ENCODE measurements at places on chromosomes 5 and 9. TPM values are rescaled to one million over a fixed set of nuclear protein-coding genes. Genes with fewer than 3 reads are reported as not detected.

- H3K27me3 ChIP-seq, result no peaks in the 10 kb centered on the region
- H3K27ac ChIP-seq, result no peak overlapping the region
- no peak overlapping the region for H3K4me3 ChIP-seq
Observed at GRCh38 chr9:91647371-91647770, 223.7 kb upstream of the NFIL3 start.

C9 gene
- total RNA-seq, result not detected

DNA sequence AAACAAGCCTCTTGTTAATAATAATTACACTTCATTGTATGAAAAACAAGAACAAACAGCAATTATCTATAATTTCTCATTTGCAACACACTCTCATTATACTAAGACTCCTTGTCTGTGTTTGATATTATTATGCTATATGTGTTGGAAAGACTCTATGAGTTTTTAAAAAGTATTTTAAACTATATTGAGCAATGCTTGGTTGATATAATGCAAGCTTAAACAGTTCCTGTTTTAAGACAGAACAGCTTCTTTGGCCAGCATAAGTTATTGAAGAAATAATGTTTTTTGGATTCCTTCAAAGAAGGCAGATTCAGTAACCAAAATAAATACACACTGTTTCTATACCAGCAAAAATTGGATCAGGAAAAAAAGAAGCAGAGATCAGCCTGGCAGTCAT lies 871.4 kb downstream of the MAT2B start:
- no peaks in the 10 kb centered on the region for H3K4me1 ChIP-seq
- H3K27me3 ChIP-seq, result no peaks in the 10 kb centered on the region
- H3K4me3 ChIP-seq, result no peak overlapping the region
- H3K27ac ChIP-seq, result no peak overlapping the region
- no peak for DNase-seq
- no peaks in the 10 kb centered on the region for H3K36me3 ChIP-seq

HTR1A gene
- total RNA-seq, result not detected

DNA sequence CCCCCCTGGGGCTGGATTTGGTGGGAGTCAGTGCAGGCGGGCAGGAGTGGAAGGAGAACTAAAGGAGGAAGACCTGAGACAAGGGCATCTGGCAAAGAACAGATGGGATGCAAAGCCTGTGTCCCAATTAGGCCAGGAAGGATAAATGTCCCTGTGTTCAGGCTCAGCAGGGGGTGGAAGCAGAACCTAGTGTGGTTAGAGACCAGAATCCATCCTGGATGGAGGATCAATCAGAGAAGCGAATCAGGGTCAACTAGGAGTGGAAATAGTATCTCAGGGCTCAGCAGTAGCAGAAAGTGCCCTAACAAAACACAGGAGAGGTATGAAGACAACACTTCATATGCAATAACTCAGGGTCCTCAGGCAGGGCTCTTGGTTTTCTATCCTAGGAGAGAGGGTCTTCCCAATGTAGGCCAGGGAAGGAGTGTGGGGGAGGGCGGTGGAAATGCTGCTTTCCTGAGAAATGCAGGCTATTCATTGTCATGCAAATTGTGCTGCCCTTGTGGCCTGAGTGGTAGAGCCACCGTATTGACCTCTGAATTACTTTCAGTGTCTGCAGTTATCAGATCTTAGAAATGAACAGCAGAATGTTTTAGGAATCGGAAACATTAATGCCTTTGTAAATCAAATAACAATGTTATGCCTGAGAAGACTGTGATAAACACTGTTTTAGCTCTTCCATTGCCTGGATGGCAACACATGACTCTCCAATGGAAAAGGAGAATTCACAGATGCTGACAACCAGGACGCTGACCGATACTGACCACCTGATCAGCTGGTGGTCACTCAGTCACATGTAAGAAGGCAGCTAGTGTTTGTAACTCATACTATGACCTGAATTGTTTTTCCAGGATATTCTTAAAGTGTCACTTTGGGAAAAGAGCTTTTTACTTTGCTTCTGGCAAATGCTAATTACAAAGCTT lies 323.6 kb downstream of the SEMA5A start:
- no peaks in the 10 kb centered on the region for H3K4me1 ChIP-seq
- no peaks in the 10 kb centered on the region for H3K27me3 ChIP-seq
- H3K4me3 ChIP-seq, result no peak overlapping the region

GRCh38 chr5:10885026-10885425 lies 124.0 kb upstream of the DAP start:
- H3K27me3 ChIP-seq, result peaks cover 3% of the 10 kb centered on the region
- H3K4me3 ChIP-seq, result no peak overlapping the region
- H3K27ac ChIP-seq, result no peak overlapping the region
- no peak for DNase-seq
- no peaks in the 10 kb centered on the region for H3K36me3 ChIP-seq
- no peaks in the 10 kb centered on the region for H3K4me1 ChIP-seq

SLC4A9 gene
- not detected for total RNA-seq

- H3K27me3 ChIP-seq, result no peaks in the 10 kb centered on the region
- H3K4me1 ChIP-seq, result no peaks in the 10 kb centered on the region
- H3K4me3 ChIP-seq, result no peak overlapping the region
- H3K27ac ChIP-seq, result no peak overlapping the region
- no peak for DNase-seq
Observed at GRCh38 chr9:6869081-6869948, 111.5 kb downstream of the KDM4C start.

TAF11L10 gene
- total RNA-seq, result not detected

RASA1 gene
- total RNA-seq, result 23.4 TPM

DNA sequence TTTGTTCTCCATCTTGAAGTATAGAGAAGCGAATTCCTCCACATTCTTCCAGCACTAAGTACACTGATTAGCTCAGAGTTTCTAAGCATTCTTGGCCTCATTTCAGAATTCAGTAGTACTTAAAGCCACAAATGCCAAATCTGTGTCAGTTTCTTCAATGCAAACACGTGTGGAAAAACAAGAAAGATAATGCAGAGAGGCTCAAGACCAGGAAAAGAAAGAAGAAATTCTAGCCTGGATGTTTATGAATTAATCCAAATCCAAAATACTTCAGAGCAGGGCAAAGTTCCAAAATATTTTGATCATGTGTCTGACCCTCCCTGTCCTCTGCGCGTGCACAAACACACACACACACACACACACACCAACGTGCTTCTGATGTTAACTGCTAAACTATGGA lies 457.6 kb downstream of the SLCO4C1 start:
- H3K36me3 ChIP-seq, result no peaks in the 10 kb centered on the region
- H3K27ac ChIP-seq, result no peak overlapping the region
- no peaks in the 10 kb centered on the region for H3K4me1 ChIP-seq

DNA sequence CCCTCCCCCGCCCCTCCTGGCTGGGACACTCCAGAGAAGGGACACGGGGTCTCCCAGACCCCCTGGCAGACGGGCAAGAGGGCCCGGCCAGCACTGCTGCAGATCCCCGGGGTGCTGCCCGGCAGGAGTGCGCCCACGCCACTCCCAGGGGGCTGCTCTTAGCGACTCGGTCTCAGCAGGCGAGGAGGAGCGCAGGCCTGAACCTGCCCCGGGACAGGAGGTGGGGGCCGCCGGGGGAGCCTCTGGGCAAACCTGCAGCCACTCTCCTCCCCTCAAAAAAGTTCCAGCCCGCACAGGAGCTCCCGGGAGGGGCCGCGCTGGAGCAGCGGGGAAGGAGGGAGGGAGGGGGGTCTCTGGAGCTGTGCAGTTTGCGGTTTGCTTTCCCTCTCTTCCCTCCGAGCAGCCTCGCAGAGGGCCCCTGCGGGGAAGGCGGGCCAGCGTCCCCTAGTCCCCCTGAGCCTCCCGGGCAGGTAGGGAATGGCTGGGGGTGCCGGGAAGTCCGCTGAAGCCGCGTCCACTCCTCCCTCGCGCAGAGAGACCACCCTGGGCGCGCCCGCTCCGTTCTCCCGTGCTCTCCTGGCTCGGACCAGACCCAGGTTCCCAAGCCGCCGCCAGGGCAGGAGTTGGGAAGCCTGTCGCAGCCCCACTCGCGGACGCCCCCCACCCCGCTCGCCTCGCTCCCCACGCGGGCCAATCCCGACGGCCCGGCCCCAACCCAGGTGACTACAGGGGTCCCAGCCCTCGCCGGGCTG lies 44.2 kb downstream of the NACC2 start:
- peak overlapping the region; percentile 85 for H3K27ac ChIP-seq
- H3K36me3 ChIP-seq, result peaks cover 39% of the 10 kb centered on the region
- H3K4me3 ChIP-seq, result peak overlapping the region; percentile 61
- H3K27me3 ChIP-seq, result no peaks in the 10 kb centered on the region
- no peak for DNase-seq
- peaks cover 74% of the 10 kb centered on the region for H3K4me1 ChIP-seq

DNA sequence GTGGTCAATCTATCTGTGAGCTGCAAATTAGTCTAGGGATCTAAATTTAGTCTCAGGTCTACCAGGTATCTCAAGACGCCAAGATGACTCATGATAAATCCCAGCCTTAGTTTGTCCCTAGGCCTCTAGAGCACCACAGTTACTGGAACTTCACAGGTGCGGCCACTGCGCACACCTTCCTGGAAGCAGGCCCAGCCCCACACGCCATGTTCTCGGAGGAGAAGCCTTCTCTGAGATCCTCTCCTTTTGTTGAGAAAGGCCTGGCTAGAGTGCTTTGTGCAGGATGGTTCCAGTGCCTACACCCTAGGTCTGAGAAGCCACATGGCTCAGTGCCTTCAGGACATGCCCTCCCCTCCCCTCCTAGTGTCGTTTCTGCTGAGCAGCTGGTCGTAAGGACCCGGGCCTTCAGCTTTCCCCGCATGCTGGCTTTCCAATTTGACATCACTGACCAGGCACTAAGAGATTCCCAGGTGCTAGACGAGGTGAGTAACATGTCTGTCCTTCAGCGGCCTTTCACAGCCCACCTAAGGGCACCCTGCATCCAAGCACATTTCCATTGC lies 51.9 kb downstream of the IPPK start:
- H3K27ac ChIP-seq, result peak overlapping the region; percentile 90
- no peak for DNase-seq
- H3K27me3 ChIP-seq, result no peaks in the 10 kb centered on the region
- H3K4me1 ChIP-seq, result peaks cover 22% of the 10 kb centered on the region
- no peak overlapping the region for H3K4me3 ChIP-seq
- H3K36me3 ChIP-seq, result peaks cover 5% of the 10 kb centered on the region

- no peaks in the 10 kb centered on the region for H3K27me3 ChIP-seq
- no peak for DNase-seq
Observed at GRCh38 chr5:107450531-107450930, 220.2 kb downstream of the EFNA5 start.

GRCh38 chr9:90659650-90660364 lies 17.2 kb upstream of the DIRAS2 start:
- no peaks in the 10 kb centered on the region for H3K36me3 ChIP-seq
- H3K4me3 ChIP-seq, result no peak overlapping the region
- H3K27me3 ChIP-seq, result no peaks in the 10 kb centered on the region
- no peaks in the 10 kb centered on the region for H3K4me1 ChIP-seq

DNA sequence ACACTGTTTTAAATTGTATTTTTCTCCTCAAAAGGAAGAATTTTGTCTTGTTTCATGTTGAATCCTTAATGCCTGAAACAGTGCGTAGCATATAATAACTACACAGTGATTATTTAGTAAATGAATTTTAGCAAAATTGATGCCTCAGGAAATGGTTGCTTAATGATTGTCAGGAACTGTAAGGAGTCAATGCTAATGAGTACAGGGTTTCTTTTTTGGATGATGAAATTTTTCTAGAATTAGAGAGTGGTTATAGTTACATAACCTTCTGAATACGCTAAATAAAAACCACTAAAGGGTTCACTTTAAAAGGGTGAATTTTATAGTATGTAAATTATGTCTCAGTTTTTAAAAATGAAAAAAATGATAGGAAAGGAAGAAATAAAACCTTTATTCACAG lies 14.9 kb downstream of the FAM151B start:
- no peaks in the 10 kb centered on the region for H3K36me3 ChIP-seq
- no peak for DNase-seq
- H3K27me3 ChIP-seq, result no peaks in the 10 kb centered on the region
- no peak overlapping the region for H3K4me3 ChIP-seq
- no peaks in the 10 kb centered on the region for H3K4me1 ChIP-seq

CMYA5 gene
- 5.1 TPM for total RNA-seq

DNA sequence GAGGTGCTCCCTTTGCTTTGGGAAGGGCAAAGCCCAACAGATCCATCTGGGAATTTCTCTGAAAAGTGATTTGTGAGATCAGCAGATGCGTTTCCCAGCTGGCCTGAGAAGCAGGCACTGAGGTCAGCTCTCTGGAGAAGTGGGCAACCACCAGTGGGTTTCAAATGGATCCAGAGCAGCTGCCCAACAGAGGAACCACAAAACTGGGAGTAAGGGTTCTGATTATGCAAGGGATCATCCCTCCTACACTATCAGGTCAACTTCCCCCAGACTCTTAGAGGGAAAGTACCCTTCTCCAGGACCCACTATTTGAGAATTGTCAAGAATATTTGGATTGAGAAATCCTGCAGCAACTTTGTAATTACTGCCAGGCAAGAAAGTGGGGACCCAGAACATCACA lies 21.7 kb downstream of the CCL28 start:
- H3K4me1 ChIP-seq, result peaks cover 7% of the 10 kb centered on the region
- peak; percentile 17 for DNase-seq
- H3K27me3 ChIP-seq, result no peaks in the 10 kb centered on the region
- H3K27ac ChIP-seq, result no peak overlapping the region

DNA sequence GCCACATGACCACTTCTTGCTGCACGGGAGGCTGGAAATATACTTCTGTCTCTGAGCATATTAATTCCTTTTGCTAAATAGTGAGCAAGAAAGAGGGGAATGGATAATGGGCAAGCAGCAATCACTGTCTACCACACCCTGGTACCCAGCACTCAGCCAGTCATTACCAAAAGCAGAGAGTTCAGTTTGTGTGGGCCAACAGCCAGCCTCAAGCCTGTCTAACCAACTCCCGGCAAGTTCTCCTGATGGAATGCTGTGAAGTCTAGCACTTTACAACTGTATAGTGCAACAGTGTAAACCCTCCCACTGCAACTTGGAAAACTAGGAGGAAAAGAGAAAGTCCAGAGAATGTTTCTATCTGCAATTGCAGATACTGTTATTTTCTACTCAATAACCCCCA lies 47.8 kb downstream of the PLK2 start:
- no peak overlapping the region for H3K4me3 ChIP-seq
- H3K4me1 ChIP-seq, result no peaks in the 10 kb centered on the region
- no peak for DNase-seq

DNA sequence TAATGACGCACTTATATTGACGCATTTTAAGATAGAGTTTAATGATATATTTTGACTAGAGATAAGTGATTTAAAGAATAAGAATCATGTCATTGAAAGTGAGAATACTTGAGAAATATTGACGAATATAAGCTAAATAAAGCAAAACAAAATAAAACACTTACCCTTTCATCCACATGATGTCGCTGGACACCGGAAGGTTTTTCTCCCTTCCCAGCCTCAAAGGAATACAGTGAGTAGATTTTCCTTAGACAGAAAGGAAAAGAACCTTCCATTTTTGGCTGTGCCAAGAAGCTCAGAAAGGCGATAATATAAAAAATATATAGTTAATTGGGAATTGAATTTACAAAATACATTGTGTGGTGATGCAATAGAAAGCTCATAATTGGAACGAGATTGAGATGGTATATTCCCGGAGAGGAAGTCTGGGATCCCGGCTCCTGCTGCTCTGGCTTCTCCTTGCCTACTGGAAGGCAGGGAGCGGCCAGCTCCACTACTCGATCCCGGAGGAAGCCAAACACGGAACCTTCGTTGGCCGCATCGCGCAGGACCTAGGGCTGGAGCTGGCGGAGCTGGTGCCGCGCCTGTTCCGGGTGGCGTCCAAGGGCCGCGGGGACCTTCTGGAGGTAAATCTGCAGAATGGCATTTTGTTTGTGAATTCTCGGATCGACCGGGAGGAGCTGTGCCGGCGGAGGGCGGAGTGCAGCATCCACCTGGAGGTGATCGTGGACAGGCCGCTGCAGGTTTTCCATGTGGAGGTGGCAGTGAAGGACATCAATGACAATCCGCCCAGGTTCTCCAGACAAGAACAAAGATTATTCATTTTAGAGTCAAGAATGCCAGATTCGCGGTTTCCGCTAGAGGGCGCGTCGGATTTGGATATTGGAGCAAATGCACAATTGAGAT lies at the start of gene PCDHA5:
Gene PCDHA5 (plus strand): TSS at position 239 of the 906 bp plus-strand sequence.
- H3K36me3 ChIP-seq, result no peaks in the 10 kb centered on the region
- no peak within 1 kb of the TSS for H3K27ac ChIP-seq
- no peak within 1 kb of the TSS for H3K4me3 ChIP-seq
